ENCODE measurements at places on chromosomes 3 and 15.

DNA sequence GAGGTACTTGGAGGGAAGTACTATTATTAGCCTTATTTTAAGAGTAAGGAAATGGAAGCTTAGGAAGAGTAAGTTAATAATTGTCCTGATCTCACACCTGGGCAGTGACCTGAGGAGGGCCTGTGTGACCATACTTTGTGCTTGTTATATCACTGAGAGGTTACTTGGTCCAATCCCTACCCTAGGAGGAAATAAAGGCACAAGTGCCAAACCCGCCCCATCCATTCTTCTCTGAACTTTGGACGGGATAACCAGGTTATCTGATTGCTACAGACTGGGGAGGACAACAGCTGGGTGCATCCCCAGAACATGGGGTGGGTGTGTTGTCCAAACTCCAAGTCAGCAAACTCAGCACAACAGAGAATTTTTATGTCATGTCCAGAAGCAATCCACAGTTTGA, 77.7 kb upstream of the NR2E3 start:
- DNase-seq = no peak

GRCh38 chr3:159607856-159608255, 380.8 kb upstream of the IL12A start:
- no peak for DNase-seq

GRCh38 chr3:171346019-171346418, 114.2 kb downstream of the TNIK start:
- DNase-seq = no peak

GRCh38 chr3:101979033-101979432, 129.7 kb downstream of the NFKBIZ start:
- DNase-seq = no peak

DNA sequence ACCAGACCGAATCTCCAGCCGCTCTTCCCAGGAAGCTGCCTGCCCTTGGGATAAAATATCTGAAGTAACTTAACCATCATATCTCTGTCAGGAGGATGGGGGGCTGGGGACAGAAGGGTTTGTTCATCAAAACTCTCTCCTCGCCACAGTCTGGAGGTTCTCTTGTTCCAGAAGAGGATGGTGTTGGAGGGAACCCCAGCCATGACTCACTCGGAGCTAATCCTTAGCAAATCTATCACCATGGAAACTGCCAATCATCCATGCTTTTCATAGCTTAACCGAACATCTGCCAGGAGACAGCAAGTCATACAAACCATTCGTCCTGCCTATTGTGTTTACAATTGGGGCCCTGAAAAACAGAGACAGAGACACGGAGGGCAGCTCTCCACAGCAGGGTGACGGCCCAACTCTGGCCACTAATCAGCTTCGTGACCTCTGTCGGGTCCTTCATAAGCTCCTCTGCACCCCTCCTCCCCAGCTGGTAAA, 73.8 kb upstream of the HEG1 start:
- DNase-seq = no peak

- no peak for DNase-seq
These were observed 538.6 kb downstream of the TUSC7 start for GRCh38 chr3:117248153-117248552.

Data from stimulated activated CD4-positive, alpha-beta T cell treated with anti-CD3 and anti-CD28 coated beads, Interleukin-2, amount 100 ng/mL, for 24 hours (primary cell).